T1000 (cell line): ENCODE measurements at places on chromosomes 7 and 10.

DNA sequence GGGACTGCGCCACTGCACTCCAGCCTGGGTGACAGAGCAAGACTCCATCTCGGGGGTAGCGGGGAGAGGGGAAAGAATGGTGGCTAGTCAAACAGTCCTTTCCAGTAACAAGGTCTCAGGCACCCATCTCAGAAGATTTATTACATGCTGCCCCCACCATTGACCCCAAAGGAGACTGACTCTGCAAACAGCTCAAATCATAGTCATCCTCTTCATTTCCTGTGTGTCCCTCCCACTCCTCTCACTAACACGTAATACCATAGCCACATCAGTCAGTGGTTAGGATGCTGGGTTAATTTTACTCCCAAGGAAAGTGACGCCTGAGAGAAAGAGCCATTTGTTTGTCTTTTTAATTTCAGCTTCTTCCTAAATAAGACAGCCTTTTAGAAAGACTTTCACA lies 56.6 kb upstream of the BET1 start:
- no peak for DNase-seq

- no peak for DNase-seq
These were observed 86.9 kb downstream of the SND1 start for GRCh38 chr7:127738859-127739258.

- DNase-seq, result no peak
These were observed 77.5 kb upstream of the YAE1 start for GRCh38 chr7:39488467-39489393.

GRCh38 chr10:121244818-121245217 lies 353.4 kb downstream of the FGFR2 start:
- no peak for DNase-seq

DNA sequence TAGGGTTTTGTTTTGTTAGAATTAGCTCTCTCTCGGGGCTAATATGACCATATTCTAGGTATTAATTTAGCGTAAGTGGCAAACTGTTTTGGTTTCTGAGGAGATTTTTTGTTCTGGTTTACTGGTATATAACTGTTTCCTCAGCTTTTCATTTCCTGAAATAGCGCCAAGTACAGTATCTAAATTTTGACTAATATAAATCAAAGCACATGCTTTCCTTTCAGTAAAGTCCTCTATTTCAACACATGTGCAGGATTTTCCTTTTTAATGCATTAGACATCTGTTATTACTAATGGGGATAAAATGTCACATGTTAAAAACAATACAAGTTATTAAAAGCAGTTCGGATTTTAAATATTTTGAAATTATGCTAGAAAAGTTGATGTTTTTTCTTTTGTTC lies 11.3 kb downstream of the FERD3L start:
- DNase-seq, result no peak

DNA sequence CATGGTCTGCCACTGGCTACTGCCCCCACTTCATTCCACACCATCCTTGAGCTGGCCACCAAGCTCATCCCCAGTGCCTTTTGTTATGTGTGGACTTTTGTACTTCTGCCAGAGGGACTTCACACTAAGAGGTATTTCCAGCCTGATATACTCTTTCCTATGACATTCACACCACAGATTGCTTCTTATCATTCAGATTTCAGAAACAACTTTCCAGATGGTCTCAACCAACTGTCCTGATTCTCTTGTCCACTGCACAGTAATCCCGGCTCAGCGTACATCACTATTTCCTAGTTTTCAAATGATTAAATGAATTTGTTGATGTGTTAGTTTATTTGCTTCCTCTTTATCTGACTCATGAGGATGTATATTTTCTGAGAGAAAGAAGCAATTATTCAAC lies 7.1 kb downstream of the CDC14C start:
- DNase-seq, result no peak

GRCh38 chr10:34638406-34639054 lies 176.6 kb downstream of the PARD3 start:
- DNase-seq, result peak; percentile 100

DNA sequence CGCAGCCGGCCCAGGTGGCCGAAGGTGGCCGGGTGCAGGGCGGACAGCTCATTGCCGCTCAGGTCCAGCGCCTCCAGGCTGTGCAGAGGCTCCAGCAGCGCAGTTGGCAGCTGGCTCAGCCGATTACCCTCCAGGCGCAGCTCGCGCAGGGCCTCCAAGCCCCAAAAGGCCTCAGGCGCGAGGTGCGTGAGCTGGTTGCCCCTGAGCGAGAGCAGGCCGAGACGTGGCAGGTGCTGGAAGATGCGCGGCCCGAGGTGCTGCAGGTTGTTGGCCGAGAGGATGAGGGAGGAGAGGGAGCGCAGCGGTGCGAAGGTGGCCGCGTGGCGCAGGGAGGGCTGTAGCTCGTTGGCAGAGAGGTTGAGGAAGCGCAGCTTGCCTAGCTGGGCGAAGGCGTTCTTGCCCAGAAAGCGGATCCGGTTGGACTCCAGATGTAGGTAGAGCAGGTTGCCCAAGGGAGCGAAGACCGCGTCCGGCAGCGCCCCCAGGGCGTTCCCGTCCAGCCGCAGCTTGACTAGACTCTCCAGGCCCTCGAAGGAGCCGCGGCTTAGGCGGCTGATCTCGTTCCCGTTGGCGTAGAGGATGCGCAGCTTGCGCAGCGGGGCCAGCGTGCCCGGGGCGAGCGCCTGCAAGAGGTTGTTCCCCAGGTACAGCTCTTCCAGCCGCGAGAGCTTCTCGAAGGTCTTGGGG lies 923 bp downstream of the TRIL start:
- DNase-seq, result no peak

GRCh38 chr10:3897156-3897555 lies 112.1 kb upstream of the KLF6 start:
- no peak for DNase-seq

DNA sequence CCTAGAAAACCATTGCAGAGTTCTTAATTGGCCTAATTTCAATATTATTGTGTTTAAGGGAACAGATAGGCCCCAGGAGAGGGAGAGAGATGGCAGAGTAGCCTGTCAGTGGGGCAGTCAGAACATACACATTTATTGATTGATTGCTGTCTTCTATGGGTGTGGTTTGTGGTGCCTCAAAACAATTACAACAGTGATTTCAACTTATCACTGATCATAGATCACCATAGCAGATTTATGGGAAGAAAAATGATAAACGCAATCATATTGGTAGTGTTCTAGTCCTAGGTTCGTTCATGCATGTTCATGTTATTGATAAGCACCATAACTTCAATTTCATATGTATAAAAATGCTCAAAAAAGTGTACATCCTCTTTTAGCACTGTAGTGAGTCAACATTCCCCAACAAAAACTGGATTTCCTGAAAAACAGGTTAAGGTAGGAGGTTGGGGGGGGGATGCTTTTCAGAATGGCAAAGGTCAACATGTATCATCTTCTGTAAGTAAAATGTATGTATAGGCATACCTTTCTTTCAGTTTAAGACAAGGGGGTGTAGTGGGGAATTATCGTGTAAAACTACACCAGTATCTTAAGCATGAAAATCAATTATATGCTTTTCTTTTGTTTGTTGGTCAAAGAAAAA lies 1.1 kb upstream of the TNKS2 start:
- no peak for DNase-seq

- no peak for DNase-seq
These were observed 38.7 kb downstream of the LAMB4 start for GRCh38 chr7:108091461-108091831.

DNA sequence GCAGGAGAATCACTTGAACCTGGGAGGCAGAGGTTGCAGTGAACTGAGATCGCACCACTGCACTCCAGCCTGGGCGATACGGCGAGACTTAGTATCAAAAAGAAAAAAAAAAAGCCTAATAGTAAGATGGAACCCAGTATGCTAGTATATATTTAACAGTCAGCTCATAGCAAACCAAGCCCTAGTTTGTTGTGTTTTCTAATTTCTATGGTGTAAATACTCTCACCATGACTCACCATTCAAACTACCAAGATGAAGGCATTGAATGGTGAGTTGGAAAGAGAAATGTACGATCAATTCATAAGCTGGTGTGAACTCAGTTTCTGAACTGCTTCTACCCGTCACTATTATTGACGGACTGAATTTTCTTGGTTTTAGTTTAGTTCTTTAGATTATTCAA lies 173.7 kb upstream of the KAT6B start:
- DNase-seq, result no peak

DNA sequence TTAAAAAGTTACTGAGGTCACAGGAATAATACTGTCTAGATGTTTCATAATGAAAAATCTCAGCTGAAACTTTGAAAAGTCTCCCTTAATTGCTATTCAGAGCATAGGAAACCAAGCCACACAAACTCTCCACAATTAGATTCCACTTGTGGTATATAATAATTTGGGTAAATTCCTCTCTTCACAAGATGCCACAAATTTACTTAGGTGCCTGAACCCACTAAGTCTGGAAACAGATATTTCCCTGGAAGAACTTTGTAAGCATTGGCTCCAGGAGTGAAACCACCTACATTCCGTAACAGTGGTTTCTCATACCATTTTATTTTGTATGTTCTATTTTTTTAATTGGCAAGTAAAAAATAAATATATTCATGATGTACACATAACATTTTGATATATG lies 493.4 kb downstream of the SEMA3D start:
- DNase-seq, result no peak

DNA sequence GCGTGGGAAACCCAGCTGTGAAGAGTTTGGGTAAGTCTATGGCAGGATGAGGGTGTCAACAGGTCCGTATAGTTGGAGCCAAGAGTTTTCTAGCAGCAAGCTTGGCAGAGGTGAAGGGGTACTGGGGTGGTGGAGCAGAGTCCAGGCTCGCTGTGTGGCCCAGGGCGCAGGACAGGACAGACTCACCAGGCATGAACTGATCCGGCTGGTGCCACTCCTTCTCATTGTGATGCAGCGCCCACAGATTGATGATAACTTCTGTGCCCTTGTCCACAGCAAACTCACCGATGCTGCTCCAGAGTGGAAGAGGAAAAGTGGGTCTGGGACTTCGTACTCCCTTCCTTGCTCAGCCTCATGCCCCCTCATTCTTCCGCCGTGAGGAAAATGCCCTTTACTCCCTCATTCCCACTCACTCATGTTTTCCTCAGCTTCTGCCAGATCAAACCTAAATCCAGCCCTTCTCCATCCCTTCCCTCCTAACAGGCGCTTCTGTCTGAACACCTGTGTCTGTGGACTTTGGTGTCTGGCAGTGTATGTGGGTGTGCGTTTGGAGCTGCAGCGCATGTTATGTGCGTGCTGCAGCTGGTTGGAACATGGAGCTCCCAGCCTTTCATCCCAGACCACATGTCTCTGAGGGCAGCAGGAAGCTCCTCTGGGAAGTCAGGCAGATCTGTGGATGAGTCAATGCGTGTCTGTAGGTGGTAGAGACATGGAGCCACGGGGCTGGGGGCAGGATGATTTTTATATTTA lies 5.7 kb downstream of the CYP17A1 start:
- DNase-seq, result no peak

DNA sequence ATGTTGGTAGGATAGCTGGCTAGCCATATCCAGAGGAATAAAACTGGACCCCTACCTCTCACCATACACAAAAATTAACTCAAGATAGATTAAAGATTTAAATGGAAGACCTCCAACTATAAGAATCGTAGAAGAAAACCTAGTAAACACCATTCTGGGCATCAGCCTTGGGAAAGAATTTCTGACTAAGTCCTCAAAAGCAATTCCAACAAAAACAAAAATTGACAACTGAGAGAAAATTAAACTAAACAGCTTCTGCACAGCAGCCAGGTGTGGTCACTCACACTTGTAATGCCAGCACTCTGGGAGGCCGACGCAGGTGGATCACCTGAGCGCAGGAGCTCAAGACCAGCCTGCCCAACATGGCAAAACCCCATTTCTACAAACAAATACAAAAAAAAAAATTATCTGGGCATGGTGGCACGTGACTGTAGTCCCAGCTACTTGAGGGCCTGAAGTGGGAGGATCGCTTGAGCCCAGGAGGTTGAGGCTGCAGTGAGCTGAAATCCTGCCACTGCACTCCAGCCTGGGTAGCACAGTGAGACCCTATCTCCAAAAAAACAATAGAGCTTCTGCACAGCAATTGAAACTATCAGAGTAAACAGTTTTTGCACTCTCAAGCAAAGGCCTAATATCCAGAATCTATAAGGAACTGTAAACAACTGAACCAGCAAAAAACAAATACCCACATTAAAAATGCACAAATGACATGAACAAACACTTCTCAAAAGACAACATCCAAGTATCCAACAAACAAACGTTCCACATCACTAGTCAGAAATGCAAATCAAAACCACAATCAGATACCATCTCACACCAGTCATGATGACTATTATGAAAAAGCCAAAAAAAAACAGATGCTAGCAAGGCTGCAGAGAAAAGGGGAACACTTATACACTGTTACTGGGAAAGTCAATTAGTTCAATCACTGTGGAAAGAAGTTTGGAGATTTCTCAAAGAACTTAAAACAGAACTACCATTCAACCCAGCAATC lies 4.8 kb downstream of the CRPPA start:
- no peak for DNase-seq

- no peak for DNase-seq
These were observed 179.7 kb upstream of the BET1 start for GRCh38 chr7:94183891-94184290.

DNA sequence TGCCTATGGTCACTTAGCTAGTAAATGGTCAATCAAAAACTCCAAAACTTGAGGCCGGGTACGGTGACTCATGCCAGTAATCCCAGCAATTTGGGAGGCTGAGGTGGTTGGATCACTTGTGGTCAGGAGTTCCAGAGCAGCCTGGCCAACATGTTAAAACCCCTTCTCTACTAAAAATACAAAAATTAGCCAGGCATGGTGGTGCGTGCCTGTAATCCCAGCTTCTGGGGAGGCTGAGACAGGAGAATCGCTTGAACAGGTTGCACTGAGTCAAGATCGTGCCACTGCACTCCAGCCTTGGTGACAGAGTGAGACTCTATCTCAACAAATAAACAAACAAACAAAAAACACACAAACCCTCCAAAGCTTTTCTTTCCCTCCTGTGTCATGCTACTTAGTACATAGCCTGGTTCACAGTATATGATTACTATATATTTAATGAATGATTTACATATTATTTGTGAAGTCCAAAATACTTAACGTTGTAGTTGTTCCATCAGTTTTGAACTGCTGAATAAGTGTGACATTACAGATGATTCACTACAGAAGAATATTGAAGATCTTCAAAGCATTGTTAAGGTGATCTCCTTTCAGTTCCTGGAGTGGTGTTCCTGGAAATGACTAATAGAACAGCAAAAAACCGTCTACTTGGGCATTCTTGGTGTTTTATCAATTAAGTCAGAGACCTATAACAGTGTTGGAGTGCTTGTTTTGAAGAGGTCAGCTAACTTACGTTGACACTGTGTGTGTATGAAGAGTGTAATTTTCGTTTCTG lies 72.9 kb downstream of the ADK start:
- DNase-seq, result no peak

DNA sequence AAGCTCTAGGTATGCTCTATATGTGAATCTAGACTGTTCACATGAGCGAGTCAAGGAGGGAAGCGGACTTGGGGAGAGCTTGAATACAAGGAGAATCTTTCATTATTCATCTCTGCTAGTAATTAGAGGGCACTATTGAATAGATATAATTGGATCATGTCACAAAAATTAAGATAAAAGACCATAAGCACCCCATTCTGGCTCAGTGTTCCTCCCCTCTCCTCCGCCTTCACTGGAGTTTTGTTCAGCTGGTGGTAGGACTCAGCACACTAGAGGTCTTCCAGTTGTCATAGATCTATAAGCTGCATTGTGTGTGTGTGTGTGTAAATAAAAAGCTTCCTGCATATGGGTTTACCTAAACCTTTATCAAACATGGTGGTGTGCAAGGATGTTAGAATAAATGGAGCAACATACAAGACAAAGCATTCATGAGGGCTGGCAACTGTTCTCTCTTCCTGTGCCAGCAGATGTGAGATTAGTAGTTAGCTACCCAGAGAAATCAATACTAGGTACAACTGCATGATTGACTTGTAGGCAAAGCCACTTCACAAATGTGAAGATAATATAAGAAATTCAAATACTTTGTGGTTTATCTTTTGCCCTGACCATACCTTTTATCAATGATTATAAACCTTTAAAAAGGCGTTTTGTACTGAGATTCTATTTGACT lies 142.6 kb downstream of the CREB5 start:
- no peak for DNase-seq
